ENCODE measurements at places on chromosomes 7 and 10.

- no peak for DNase-seq
Measured at GRCh38 chr7:133448012-133448411, 195.1 kb downstream of the EXOC4 start.

DNA sequence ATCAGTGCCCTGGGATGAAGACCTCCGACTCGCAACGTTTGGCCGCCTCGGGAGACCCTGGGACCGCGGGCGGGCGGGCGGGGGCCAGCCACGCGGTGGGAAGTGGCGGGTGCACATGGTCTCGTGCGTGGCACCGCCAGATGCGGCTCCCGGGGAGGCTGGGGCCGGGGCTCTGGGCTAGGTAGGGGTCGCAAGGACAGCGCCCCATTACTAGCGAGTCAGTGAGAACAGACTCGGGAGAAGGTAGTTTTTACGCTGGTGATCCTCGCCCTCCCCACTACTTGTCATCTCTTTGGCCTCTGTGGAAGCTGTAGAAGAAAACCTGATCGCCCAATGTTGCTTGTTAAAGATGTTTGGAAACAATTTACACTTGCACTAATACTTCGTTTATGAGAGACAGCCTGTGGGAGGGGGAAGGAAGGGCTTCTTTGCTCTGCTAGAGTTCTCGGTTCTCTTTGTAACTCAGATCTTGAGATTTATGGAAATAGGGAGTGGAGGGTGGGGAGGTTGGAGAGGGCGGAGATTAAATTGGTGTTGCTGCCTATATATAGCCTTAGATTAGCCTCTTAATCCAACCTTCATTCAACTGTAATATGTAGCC, 591 bp downstream of the BZW2 start:
- peak; percentile 24 for DNase-seq

DNA sequence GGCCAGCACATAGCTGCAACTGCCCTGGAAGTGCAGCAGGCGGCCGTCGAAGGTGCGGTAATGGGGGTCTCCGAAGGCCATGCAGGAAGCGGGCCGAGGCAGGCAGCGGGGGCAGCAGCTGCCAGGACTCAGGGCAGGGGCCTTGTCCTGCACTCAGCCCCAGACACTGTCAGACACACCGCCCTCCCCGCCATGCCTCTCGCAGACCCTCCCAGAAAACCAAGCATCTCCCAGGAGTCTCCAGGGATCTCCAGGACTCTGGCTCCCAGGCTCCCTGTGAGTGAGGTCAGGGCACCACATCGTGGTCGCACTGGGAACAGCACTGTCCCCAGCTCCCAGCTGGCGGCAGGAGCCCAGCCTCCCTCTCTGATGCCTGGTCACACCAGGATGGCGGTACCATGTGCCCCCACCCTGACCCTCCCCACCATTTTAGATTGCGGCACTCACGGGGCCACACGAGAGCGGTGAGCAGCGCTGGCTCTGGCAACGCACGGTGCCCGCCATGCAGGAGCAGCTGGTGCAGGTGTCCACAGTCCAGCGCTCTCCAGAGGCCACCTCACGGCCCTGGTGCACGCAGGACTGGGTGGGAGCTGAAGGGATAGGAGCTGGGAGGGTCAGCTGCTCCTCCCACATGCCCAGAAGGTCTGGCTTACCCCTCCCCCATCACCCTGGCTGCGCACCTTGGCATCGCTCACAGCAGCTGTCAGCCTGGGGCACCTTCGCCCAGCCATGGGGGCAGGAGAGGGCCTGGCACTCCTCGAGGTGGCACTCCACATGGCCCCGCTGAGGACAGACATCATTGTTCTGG, 17.5 kb downstream of the ATP6V1F start:
- DNase-seq = peak; percentile 50

DNA sequence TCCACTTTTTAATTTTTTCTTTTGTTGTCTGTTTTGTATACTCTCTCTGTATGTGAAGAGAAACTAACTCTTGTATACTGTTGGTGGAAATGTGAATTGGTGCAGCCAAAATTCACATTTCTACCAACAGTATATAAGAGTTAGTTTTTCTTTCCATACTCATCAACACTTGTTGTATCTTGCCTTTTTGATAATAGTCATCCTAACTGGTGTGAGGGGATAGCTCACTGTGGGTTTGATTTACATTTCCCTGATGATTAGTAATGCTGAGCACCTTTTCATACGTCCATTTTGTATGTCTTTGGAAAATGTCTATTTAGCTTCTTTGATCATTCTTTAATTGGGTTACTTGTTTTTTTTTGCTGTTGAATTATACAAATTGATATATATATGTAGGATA, 375.5 kb upstream of the IGFBP3 start:
- DNase-seq = no peak

GRCh38 chr10:120087109-120087508, 194.6 kb downstream of the SEC23IP start:
- no peak for DNase-seq

- DNase-seq = no peak
Measured at GRCh38 chr10:78784546-78784945, 284.2 kb upstream of the ZMIZ1 start.

GRCh38 chr10:57919864-57920263, 347.8 kb downstream of the IPMK start:
- DNase-seq = no peak

GRCh38 chr7:3861941-3862340, 560.9 kb downstream of the SDK1 start:
- DNase-seq = peak; percentile 55

GRCh38 chr10:124688386-124688785, 55.8 kb downstream of the FAM53B start:
- DNase-seq = peak; percentile 23

DNA sequence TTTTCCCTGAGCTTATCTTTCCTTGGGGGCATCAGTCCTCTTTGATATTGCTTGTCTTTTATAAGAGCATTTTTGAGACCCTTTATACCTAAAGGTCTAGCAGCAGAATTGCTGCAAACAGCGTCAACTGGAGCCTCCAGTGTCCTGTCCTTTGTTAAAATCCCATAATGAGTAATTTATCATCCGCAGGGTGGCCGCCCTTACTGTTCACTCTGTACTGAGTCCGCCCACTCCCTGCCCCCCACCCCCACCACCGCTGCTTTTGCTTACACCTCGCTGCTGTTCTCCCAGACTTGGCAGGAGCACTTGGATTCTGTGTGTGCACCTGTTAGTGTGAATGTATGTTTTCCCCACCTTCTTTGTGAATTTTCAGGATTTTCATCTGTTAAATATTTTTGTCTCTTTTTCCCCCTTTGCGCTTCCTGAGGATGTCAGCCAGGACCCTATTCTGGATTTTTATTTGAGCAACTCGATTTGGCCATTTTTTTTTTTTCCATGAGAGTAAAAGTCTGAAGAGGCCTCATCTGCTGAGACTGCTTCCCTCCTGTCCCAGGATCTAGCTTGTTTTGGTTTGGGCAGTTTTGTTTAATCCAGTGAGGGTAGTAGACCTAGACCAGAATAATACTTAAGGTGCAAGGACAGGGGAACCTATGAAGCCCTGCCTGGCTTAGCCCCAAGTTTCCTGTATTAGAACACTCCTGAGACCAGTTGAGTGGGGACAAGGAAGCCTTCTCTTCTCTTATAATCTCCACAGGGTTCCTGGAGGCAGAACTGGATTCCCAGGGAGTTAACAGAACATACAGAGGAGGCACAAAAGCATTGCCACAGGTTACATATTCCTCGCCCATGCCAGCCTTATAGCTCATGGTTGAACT, 8.2 kb downstream of the AGFG2 start:
- DNase-seq = no peak

DNA sequence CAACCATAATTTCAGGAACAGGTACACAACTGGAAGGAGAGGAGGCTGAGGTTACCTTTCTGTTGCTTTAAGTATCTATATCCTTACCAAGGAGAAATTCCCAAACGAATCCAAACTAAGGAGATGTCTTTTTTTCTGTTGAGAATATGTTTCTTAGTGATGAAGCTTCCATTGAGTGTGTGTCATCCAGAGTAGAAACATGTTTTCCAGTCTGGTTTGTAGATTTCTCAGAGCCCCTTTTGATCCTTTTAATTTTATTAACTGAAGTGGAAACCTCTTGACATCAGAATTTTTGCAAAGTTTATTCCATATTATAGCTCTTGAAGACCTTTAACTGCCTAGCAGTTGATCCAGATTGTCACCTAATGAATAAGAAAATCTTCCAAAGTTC, 207.1 kb upstream of the FERD3L start:
- no peak for DNase-seq

DNA sequence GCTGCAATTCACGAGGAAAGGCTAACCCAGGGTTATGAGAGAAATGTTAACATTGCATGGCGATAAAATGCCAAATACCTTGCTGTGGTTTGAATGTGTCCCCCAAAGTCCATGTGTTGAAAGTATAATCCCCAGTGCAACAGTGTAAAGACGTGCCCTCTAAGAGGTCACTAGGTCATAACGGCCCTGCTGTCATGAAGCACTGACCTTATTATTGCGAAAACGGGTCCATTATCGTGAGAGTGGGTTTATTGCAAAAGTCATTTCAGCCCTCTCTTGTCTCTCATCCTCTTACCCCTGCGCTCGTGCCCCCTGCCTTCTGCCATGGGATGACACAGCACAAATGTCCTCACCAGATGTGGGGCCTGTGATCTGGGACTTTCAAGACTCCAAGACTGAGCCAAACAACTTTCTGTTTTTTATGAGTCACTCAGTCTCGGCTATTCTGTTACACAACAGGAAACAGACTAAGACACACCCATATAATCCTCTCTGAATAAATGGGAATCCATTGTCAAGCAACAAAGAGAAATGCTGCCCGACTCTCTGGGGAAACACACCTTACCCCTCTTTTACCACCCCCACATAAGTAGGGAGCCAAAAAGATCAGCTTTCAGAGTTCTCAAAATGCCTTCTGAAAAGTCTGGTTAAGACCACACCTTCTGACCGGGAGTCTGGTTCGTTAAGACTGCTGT, 73.1 kb upstream of the UCN3 start:
- peak; percentile 86 for DNase-seq

GRCh38 chr10:102118867-102119266, 1.3 kb downstream of the LDB1 start:
- DNase-seq = peak; percentile 22

DNA sequence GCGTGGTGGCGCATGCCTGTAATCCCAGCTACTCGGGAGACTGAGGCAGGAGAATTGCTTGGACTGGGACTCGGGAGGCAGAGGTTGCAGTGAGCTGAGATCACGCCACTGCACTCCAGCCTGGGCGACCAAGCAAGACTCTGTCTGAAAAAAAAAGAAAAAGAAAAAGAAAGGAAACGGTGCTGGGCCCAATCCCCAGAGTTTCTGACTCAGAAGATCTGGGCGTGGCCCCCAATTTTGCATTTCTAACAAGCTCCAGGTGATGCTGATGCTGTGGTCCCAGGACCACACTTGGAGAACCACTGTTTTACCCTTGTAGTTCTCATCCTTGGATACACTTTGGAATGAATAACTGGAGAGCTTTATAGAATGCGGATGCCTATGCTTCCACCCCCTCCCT, 79.0 kb downstream of the C10orf105 start:
- no peak for DNase-seq

- peak; percentile 25 for DNase-seq
Measured at GRCh38 chr7:22821702-22822485, 755 bp downstream of the TOMM7 start.

DNA sequence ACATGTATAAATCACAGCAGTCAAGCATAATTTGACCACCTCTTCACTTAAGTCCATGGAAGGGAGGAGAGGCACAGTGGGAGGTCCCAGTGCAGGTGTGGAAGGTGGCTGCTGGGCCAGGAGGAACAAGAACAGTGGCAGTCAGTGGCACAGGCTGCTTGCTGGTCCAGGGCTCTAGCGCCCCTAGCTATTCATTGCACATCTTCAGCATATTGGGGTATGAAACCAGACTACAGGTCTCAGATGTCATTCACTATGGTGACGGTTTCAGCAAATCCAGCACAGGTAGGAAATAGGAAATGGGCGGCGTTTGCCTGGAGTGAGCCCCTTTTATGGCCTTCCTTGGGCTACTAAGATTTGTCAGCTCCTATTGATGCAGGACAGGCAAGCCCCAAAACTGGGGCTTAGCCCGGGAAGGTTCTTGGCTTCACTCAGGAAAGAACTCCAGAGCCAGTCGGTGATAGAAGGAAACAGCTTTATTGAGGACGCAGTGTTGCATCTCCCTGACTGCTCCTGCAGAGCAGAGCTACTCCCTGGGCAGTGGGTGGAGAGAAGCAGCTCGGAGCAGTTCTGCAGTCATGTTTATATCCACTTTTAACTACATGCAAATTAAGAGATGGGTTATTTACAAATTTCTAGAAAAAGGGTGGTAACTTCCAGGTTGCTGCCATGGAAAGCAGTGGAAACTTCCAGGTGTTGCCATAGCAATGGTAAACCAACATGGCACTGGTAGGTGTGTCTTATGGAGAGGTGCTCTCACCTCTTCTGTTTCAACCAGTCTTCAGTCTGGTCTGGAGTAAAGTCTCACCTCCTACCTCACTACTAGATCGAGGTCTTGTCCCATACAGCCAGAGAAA, 608.8 kb downstream of the PARD3 start:
- DNase-seq = no peak

- no peak for DNase-seq
Measured at GRCh38 chr7:138880881-138881578, 83.0 kb upstream of the ATP6V0A4 start.

DNA sequence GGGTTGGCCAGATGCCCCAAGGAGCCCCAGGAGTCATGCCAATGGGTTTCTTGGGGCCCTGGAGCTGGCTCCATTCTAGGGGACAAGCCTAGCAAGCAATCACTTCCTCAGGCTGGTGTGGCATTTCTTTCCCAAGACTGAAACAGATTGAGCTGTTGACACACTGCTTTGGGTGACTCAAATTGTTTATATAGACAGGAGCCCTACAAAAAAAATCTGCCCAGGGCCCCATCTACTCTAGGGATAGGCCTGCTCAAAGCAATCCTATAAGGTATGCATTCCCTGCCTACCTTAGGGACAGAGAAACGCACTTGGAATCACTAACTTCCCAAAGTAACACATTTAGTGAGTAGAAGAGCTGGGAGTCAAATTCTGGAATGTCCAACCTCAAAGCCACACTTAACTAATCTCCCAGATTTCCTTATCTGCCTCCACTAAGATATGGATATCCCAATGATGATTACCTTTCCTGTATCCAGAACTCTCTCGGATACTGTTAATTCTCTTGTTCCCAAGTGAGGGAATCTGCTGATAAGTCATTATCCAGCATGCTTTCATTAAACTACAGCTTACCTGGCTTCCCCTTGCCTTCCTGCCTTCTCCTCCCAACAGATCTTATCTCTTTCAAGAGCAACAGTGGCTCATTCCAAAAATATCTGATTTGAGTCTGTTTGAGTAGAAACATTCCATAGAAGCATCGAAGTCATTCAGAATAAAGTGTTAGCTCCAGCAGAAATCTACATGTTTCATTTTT, 3.1 kb downstream of the ABLIM1 start:
- no peak for DNase-seq

DNA sequence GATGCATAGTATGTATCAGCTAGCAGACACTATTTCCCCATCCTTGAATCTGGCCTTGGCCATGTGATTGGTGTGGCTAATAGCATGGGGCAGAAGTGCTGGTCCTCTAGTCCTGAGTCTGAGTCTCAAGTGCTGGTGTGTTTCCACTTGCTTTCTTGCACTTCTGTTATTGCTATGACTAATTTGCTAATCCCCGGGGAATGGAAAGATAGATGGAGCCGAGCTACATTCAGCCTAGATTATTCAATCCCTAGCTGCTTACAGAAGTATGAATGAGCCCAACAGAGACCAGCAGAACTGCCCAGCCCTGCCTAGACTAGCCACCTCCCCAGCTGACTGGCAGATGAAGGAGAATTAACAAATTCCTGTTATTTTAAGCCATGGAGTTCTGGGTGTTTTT, 53.2 kb upstream of the SYPL1 start:
- no peak for DNase-seq

Measured in activated naive CD4-positive, alpha-beta T cell treated with anti-CD3 and anti-CD28 coated beads for 36 hours (primary cell).